ENCODE measurements at places on chromosomes 4 and X. TPM values are rescaled to one million over a fixed set of nuclear protein-coding genes. Genes with fewer than 3 reads are reported as not detected.

SPANXC gene
- not detected for total RNA-seq

GRCh38 chr4:164177153-164177552 is 576.8 kb upstream of the SMIM31 start:
- DNase-seq, result no peak

MAGEB17 gene
- total RNA-seq, result not detected

- DNase-seq, result no peak
Observed at GRCh38 chr4:107825072-107825824, 516 bp downstream of the SGMS2 start.

GRCh38 chr4:71974681-71975080 is 57.1 kb upstream of the NPFFR2 start:
- no peak for DNase-seq

DNA sequence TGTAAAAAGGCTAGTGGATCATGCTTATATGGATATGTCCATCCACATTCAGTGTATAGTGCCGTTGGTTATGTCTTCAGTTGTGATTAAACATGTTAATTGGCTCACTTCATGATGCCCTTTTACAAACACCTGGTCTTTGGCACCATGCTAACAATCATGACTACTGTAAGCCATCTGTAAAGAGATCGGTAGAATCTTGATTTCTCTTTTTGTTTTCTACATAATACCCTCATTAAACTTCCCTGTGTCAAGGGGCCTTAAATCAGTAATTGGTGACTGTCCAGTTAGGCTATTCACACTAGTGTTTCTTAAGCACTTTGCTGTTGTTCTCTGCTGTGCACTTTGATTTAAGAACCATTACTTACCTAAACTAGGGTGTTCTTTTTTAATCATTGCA is 475.2 kb downstream of the RPA4 start:
- no peak for DNase-seq

DNA sequence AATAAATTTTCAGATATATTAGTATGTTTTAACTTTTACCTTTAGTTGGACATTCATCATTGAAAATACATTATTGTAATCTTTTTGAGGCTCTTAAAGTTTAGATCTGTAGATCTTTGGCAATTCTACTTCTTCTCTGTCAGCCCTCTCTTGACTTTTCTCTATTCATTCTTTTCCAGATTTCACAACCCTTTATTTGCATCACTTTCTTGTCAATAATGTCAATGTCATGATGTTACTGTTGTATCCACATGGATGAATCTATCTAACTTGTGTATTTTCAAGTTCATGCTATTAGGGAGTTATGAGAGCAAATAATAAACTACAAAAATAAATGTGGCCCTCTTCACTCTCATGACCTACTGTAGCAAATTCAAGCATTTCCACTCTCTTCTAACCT is 23.0 kb upstream of the HPGD start:
- no peak for DNase-seq

DNA sequence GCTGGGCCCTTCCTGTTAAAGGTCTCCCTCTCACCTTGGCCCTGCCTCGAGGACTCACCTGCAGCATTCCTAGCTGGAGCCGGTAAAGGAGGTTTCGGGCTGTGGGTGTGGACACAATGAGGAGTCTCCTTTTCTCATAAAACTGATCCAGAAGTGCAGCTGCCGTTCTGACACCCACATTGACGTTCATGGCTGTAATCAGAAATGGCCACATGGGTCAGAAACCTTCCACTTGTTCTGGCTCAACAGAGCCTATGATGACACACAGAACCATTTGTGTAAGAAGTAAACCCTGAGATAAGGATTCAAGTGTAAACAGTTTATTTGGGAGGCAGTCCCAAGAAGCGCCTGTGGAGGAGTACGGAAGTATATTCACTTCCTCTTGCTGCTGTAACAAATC is 63.8 kb downstream of the SRPX start:
- no peak for DNase-seq

All from right lobe of liver (tissue), 6 donors.